ENCODE measurements at places on chromosomes 4 and X.

GRCh38 chr4:104206784-104207183 is 287.9 kb downstream of the CXXC4 start:
- no peak for DNase-seq

DNA sequence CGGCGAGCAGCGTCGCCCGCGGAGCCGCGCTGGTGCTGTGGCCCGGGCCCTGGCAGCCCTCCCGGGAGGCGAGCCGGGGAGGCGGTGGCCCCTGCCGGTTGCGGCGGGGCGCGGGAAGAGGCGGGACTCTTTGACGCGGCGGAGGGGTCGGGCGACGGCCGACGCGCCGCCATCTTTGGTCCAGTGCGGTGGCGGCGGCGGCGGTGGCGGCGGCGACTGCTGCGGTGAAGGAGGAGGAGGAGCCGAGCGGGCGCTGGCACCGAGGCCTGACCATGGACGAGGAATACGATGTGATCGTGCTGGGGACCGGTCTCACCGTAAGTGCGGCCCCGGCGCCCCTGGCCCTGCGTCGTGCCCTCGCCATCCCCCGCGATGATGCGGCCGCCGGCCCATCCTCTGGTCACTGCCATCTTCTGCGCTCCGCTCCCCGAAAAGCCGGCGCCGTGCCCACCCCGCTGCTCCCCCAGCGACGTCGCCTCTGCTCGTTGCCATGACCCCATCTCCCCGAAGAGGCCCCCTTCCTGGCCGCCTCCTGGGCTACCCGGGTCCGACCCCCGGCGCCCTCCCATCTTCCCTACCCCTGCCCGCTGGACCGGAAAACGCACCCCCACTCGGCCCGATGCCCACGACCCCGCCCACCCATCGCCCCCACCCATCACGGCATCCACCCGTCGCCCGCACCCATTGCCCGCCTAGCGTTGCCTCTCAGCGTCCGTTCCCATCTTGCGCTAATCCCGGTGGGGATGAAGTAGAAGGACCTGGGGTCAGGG is at the start of gene GDI1:
Gene GDI1, plus strand, starts transcription at position 172 of the 770 bp plus-strand sequence. Its CDS starts 101 bp downstream, at position 273.
- DNase-seq = peak; percentile 66

- DNase-seq = no peak
Observed at GRCh38 chr4:7806338-7807090, 133.1 kb downstream of the AFAP1 start.

DNA sequence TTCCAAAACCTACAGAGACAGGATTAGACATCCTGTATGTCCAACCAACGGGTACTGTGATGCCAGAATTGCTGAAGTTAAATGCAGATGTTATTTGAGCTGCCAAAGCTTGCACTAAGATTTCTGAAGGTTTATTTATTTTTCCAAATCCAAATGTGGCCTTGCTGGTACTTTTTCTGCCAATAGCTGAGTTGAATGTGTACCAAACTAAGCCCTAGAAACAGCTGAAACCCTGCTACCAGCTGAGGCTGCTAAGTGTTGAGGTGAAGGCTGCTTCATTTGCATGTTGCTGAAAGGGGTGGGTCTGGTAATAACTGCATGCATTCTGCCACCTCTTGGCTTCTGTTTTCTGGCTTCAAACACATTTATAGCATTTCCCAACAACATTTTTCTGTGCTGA is 366.5 kb downstream of the FAT4 start:
- no peak for DNase-seq

DNA sequence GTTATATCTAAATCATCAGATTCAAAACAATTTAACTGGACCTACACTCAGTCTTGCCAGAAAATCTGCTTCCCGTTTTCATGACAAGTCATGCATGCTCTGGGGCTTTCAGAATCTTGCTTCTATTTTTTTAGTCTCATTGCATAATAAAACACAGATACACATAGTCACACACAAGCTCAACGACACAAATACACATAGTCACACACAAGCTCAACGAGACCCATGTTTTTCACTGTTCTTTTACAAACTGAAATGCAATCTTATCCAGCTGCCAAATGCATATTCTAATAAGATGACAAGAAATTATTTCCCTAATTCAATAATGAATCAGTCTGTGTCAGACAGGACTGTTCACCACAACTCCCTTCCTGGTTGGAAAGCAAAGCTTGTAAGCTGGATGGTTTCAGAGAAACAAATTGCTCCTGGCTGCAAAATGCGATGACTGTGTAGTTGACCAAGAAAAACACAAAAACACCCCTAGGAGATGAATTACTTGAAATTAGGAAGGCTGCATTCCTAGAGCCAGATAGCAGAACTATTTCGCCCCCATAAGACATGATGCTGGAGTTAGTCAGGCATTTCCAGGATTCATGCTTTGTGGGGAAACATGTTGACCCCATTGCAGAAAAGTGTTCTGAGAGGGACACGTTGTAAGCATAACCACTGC is 208.7 kb downstream of the CHIC2 start:
- no peak for DNase-seq

DNA sequence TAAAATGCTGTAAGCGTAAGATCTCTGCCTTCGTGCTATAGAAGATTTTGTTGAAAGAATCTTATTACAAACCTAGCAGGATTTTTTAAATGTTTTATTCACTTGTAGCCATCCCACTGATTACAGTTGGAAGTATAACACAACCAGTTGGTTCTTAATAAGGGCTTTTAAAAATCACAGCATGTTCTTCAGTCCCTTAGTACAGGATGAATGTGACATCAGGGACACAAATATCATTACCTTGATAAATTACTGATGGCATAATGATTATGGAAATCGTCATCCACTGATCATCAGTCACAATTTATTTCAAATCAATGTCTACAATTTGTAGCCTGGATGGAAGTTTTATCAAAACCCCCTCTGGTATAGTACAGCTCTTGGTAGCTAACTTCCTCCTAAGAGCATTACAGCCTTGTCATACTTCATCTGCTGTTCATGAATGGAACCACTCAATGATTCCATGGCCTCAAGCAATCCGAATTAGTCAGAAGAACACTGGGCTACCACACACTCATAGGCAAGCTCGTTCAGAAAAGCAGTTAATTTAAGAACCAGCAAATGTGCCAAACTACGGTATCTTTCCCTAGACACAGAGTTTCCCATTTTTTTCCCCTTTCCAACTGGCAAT is 389.2 kb upstream of the TENM3 start:
- DNase-seq = no peak
